ENCODE measurements at places on chromosomes 6 and 20. TPM values are rescaled to one million over a fixed set of nuclear protein-coding genes. Genes with fewer than 3 reads are reported as not detected.

- DNase-seq: no peak
Observed at GRCh38 chr20:51305316-51306052, 237.0 kb downstream of the NFATC2 start.

DNA sequence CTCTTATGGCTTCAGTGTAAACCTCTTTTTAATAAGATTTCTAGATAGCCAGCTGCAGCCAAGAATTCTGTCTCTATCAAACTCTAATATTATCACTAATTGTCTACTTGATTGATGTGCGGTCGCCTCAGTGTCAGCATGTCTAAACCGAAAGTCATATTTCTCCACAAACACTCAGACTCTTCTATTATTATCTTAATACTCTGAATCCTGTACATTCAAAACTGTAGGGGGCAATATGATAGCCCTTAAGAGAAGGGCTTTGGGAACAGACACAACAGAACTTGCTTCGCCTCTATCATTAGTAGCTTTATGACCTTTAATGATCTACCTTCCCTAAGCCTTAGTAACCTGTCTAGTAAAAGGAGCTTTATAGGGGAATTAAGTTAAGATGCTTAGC lies 379.7 kb upstream of the PTCHD4 start:
- no peak for DNase-seq

- DNase-seq: no peak
Observed at GRCh38 chr20:2125474-2126112, 24.0 kb downstream of the STK35 start.

GRCh38 chr6:35192301-35192860 lies 21.4 kb upstream of the SCUBE3 start:
- no peak for DNase-seq

The CRISP3 gene
- 0.69 TPM for total RNA-seq
